ENCODE measurements at places on chromosomes 6 and 20.

- DNase-seq: peak; percentile 80
Observed at GRCh38 chr6:145015739-145016558, 719.4 kb downstream of the EPM2A start.

- DNase-seq: peak; percentile 77
Observed at GRCh38 chr20:63775096-63775978, 35.8 kb downstream of the SLC2A4RG start.

GRCh38 chr20:54598352-54598751 is 123.0 kb downstream of the DOK5 start:
- DNase-seq: no peak

GRCh38 chr20:59765599-59766177 is 161.3 kb downstream of the PHACTR3 start:
- DNase-seq: no peak

- DNase-seq: no peak
Observed at GRCh38 chr20:21141825-21142224, 15.9 kb downstream of the KIZ start.

DNA sequence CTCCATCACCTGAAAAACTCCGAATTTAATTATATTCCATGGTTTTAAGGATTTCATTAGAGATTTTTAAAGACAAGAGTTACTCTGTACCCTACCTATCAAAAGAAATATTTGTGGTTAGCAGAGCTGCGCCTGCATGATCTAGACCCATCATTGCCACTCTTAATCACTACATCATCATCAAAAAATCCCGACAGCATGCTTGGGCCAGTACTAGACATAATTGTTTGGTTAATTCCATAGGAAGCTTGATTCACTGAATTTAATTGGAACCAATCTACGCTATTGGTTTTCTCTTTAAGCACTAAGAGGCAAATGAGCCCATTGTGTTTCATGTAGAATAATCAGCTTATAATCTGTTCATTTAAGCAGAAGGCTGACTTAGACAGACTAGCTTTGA is 33.4 kb upstream of the RNF217 start:
- DNase-seq: no peak

- no peak for DNase-seq
Observed at GRCh38 chr6:90691823-90692222, 105.0 kb upstream of the MAP3K7 start.

- DNase-seq: no peak
Observed at GRCh38 chr6:70292193-70292592, 10.7 kb downstream of the COL9A1 start.

- DNase-seq: no peak
Observed at GRCh38 chr6:166950443-166950821, 5.9 kb downstream of the RNASET2 start.

DNA sequence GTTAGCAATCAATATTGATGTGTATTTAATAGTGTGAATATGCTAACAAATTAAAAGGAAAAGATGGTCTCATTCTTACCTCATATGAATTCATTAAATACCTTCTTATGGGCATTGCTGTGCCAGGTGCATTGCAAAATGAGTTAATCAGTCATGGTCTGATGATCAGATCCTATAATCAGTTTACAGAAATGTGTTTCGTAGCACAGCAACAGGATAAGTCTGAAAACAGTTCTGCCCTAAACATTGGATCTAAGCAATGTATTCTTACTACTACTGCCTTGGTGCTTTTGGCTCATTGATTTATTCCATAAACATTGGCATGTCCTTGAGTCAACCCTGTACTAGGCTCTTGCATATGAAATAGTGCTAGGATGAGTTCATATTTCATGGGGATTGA is 417.0 kb upstream of the JAG1 start:
- DNase-seq: no peak

GRCh38 chr6:82364087-82365015 is 734 bp downstream of the TPBG start:
- DNase-seq: peak; percentile 69

DNA sequence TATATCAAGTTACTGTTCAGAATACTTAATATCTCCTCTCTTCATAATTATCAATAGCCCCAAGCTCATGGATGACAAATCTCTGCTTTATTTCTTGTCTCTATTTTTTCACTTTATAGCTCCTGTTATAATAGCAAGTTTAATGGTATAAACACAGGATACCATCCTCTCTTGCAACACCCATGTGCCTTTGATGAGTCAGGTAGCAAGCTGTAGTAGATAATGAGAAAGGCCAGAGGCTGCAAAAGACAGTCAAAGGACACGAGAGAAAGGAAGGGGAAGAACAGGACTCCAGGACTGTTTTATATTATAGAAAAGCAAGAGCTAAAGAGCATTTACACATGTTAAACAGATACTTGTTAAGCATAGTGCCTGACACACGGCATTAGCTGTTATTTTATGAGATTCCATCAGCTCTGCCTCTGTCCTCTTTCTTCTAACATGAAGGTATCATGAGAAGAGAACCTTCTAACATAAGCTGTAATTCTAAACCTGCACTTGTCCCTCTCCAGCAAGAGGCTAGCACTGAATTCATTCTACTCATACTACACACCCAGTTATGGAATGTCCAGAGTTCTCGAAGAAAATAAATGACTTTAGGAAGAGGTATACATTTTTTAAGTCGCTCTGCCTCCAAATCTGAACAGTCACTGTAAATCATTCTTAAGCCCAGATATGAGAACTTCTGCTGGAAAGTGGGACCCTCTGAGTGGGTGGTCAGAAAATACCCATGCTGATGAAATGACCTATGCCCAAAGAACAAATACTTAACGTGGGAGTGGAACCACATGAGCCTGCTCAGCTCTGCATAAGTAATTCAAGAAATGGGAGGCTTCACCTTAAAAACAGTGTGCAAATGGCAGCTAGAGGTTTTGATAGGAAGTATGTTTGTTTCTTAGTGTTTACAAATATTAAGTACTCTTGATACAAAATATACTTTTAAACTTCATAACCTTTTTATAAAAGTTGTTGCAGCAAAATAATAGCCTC is 45.0 kb downstream of the NT5E start:
- DNase-seq: no peak

- DNase-seq: no peak
Observed at GRCh38 chr6:29875257-29875656, 47.6 kb downstream of the HLA-G start.

GRCh38 chr6:111663692-111664564 is 58.2 kb upstream of the TRAF3IP2 start:
- DNase-seq: no peak

DNA sequence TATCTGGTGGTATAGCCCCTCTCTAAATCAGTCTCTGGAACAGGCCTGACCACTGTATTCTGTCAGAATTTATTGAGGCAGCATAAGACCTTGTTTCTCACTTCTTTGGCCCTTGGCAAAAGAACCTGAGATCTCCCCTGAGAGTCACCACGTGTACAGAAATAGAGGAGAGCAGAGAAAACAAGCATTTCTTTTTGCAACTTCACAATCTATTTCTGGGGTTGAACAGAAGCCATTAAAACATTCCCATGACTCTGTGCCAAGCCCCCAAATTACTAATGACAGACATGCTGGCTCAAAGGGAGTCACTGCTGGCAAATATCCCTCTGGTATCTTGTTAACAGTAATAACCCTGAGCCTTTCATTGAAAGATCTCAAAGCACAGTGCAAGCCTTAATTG is 395.3 kb downstream of the MAFB start:
- no peak for DNase-seq

- no peak for DNase-seq
Observed at GRCh38 chr20:4574356-4574690, 147.4 kb upstream of the PRND start.

DNA sequence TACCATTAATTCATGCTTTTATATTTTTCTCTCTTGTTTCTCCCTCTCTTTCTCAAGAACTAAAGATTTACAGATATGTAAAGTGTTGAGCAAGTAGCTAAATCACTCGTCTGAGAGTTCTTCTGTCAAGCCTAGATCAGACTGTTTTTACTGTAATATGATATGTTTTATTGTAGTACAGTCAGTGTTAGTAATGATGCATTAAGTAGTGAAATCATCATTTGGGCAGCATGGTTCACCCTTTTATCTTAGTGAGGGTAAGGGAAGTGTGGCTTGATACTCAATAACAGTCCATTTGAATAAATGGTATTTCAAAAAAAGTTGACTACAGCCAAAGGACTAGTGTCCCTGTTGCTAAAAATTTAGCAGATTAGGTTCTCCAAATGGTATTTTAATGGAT is 9.2 kb downstream of the CYB5R4 start:
- no peak for DNase-seq

GRCh38 chr6:123802351-123802696 is 1.3 kb upstream of the NKAIN2 start:
- no peak for DNase-seq

- no peak for DNase-seq
Observed at GRCh38 chr6:106536851-106537250, 92.4 kb downstream of the RTN4IP1 start.

GRCh38 chr6:12656906-12657305 is 59.7 kb upstream of the PHACTR1 start:
- no peak for DNase-seq

DNA sequence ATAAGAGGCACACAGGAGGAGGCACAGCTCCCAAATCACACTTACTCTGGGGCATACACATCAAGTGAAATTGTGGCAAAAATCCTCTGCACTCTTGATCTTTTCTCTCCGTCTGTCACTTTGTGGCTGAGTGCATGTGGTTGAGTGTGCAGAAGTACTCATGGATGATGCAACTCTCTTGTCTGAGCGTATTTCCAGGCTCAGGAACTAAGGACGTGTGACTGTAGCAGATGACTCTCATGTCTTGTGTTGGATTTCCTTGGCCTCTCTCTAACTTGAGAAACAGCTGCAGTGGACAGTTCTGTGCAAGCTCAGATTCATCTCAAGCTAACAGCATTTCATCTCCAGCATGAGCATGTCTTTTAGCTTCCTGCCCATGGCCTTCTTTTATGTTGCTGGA is 245.4 kb upstream of the FLRT3 start:
- DNase-seq: no peak

- no peak for DNase-seq
Observed at GRCh38 chr20:43516251-43516824, 8.8 kb downstream of the L3MBTL1 start.

DNA sequence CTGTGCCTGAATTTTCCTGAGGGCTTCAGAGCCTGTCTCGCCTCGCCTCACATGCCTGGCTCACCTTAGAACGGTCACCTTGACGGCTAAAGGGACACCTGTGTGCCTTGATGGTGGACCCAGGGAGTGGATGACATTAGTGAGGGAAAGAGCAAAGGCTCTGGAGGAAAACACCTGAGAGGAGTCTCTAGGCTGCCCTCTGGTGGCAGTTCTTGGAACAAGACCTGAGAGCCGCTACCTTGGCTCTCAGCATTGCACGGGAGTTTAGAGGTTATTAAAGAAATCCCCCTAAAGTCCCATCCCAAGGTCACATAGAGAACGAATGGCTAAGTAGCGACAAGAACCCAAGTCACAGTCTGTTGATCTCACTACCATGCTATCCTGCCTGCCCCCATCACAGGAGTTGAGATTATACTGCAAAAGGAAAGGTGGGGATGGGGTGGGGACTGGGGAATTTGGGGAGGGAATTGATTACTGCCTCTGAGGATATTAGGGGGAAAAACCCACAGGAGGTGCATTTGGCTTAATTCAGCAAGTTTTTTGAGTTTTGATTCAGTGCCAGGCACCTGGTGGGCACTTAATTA is 7.9 kb upstream of the CDSN start:
- DNase-seq: peak; percentile 59

- DNase-seq: no peak
Observed at GRCh38 chr20:22985239-22985778, 49.8 kb upstream of the SSTR4 start.

GRCh38 chr6:40947876-40948526 is 91.0 kb downstream of the UNC5CL start:
- peak; percentile 40 for DNase-seq

GRCh38 chr6:101451981-101452380 is 58.5 kb downstream of the GRIK2 start:
- no peak for DNase-seq

GRCh38 chr6:7726416-7727085 is 652 bp downstream of the BMP6 start:
- DNase-seq: peak; percentile 24

GRCh38 chr6:28953585-28954258 is 29.9 kb upstream of the TRIM27 start:
- DNase-seq: no peak

DNA sequence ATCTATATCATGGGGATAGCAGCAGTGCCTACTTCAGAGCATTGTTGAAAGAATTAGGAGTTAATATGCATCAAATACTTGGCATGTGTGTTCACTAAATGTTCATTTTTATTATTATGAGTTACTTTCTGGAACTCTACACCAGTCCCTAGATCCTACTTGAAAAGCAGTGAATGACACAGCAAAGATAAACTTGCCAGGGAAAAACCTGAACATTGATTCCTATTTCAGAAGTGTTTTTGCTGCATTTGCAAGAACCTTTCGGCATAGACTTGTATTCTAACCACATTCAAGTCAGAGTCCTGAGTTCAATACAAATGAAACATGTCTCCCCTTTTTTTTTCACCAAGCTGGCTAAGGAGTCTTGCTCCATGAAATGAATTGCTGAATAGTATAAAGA is 187.4 kb upstream of the TAB2 start:
- no peak for DNase-seq

- no peak for DNase-seq
Observed at GRCh38 chr6:74642101-74642500, 563.8 kb downstream of the COL12A1 start.

DNA sequence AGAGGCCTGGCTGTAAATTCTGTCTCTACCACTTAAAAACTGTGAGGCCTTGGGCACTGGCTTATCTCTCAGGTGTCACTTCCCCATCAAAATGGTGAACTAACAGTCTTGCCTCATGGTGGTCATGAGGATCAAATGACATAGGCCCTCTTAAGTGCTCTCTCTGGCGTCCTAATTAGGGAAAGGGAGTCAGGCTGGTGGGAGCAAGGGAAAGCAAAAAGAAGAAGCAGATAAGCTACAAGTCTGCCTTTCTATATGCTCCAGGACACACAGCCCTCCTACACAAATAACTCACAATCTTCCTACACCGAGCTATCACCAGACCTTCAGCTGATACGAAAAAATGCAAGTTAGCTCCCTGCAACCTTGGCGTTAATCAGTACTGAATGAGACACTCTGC is 19.5 kb upstream of the SLC22A16 start:
- no peak for DNase-seq

GRCh38 chr6:166204852-166205650 is 37.4 kb upstream of the TBXT start:
- DNase-seq: no peak

Data from AG08396 (cell line).